CD4-positive, alpha-beta T cell treated with Interleukin-6 for 4 hours (primary cell): ENCODE measurements at places on chromosomes 5 and 9.
A peak's percentile ranks its signal among the peaks of the same experiment; 100 is the strongest.

DNA sequence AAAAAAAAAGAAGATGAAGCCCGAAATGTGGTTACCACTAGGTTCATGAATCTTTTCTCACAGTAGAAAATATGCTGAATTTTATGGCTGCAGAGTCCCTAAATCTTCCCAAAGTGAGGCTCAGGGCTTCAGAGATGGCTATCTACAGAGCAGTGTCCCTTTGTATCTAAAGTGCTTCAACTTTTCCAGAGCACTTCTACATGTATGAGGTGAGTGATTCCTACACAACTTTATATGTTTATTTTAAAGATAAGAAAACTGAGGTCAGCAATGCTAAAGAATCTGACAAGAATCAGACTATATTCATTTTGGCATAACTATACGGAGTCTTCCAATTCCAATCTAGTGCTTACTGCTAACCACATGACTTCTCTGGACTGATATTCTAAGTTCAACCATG lies 53.2 kb downstream of the MRPS27 start:
- DNase-seq, result no peak

- DNase-seq, result no peak
Measured at GRCh38 chr9:84671586-84672521, 2.3 kb downstream of the NTRK2 start.

GRCh38 chr9:6247266-6247665 lies 31.7 kb downstream of the IL33 start:
- no peak for DNase-seq

DNA sequence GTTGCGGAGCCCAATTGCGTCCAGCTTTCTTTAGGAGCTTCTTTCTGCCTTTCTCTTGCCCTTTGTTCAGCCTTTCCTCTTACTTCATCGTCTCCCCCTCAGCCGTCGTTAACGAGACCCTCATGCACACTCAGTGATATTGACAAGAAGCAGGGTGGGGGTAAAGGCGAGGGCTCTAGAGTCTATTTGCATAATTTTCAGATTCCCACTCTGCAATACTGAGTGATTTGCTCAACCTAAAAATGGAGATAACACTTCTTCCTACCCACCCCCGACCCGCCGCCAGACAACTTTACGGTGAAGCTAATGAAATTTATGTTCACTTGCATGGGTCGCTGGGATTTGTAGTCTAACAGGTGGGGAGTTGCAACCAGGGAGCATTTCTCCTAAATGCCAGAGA lies 1.3 kb upstream of the TBC1D2 start:
- peak; percentile 54 for DNase-seq

DNA sequence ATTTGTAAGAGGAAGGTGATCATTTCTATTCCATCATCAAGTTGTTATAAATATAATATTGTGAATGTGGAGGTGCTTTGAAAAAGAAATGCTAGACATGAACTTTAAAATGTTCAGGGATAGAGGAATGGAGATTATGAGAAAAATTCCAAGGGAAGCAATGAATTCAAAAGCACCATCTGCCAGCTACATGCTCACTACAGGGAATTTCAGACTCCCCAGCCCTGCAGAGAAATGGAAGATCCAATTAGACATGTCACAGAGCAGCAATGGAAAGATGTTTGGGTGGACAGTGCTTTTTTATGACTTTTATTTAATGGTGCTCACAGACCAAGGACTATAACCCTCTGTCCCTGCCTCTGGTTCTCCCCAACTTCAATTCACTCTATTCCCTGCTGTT lies 209.7 kb downstream of the ESM1 start:
- no peak for DNase-seq

DNA sequence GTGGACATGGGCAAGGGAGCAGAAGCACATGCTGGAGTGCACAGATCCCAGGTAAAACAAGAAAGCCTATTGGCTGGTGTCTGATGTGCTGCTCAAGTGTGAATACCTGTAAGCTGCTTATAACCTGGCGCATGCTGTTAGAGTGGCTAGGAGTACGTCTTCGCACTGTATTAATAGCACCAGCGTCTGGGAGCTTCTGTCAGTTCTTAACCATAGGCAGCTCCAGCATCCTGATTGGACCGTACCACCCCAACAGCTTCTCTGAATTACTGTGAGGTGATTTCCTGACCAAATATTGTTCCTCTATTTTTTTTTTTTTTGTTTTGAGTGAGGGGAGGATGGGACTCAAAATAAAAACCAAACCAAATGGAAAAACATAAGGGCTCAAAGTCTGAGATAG lies 987.6 kb downstream of the PTPRD start:
- no peak for DNase-seq

DNA sequence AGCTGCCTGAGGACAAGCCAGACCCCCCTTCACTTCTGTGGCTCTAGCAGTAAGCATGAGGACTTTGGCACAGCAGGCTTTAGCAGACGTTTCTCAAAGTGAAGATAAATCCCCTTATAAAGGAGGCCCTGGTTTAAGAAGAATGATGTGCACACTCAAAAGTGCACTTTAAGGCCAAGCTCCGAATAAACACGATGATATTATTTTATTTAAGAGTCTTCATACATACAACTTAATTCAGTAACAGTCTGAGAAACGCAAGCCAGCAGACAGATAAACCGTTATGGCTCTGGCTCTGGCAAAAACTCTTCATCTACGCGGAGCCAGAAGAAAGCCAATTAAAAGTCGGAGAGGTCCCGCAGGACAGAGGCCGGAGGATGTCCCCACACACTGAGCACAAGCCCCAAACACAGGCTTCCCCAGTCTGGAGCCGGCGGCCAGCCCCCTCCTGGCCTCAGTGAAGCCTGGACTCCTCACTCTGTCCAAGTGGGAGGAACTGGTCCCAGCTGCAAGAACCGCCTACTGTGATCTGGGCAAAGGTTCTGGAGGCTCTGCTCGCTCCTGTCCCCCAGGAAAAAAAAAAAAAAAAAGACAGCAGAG lies 44.6 kb downstream of the ADAMTS2 start:
- no peak for DNase-seq

DNA sequence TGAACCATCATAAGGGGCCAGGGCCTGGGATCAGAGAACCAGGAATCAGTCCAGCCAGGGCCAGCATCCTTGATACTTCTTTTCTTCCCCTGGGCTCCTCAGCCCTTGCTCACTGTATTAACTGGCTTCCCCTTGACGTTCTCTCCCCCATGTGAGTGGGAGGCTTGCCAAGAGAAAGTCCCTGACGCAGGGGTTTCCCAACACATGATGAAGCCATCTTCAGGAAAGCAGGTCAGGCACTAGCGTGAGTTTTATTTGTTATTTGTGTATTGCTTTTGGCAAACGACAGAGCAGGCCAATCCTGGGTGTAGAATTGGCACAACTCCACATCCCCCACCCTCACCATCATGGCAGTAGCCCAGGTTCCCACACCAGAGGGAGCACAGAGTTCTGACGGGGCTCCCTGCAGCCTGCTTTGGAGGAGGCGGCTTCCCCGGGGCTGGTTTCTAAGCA lies 165.5 kb upstream of the NFIL3 start:
- no peak for DNase-seq

GRCh38 chr9:129923589-129923988 lies 88.3 kb downstream of the USP20 start:
- DNase-seq, result no peak

DNA sequence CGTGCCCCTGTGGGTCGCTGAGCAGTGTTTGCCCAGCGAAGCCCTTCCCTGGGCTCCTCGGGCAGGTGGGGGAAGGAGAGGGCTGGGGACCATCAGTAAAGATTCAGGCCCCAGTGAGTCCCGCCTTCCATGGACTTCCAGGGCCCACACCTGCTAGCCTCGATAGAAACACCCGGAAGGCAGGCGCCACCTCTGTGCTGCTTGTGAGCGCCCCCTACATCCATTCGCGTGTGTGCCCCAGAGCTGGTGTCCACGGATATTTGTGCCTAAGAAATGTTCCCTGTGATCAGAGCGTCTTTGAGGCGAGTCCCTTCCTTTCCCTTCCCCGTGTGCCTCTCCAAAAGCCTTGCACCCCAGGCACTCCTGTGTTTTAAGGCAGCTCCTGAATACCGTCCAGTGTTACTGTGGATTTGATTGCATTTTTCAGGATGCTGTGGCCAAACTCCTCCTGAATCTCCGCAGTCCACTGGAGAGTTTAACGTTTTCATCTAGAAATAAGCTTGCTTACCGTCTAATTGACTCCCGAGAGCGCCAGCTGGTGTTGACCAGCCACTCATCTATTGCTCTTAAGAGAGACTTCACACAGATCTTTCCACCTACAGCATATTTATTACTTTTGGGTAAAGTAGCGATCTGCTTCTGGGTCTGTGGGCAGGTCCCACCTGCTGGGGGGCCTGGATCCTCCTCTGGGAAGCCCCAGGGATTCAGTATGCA lies 101.4 kb downstream of the COL5A1 start:
- no peak for DNase-seq

DNA sequence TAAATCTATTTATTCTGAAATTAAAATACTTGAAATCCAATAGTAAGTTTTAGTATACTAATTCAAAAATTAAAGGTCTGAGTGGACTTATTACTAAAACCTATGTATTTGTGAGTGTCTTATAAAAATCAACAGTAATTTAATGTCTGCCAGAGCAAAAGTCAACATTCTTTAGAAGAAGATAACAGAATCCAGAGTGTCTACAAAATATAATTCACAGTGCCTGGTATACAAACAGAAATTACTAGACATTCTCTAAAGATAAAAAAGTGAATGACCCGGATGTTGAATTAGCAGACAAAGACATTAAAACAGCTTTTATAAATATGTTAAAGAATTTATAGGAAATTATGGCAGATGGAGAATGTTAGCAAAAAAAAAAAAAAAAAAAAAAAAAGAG lies 22.4 kb upstream of the IRX4 start:
- no peak for DNase-seq

GRCh38 chr9:6714176-6714575 lies 43.6 kb upstream of the KDM4C start:
- no peak for DNase-seq

DNA sequence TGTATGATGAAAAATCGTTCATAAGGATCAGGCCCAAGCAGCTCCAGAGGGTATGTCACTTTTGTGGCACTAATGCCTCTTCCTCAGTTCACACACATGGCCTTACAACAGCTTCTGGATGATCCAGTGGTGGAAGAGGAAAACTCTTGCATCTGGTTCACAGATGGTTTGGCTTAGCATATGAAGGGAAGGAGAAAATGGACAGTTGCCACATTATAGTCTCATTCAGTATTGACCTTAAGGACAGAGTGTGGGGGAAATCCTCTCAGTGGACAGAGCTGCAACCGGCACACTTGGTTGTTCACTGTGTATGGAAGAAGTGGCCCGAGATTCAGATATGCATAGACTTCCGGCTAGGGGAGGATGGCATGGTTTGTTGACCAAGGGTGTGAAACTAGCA lies 22.8 kb downstream of the C9orf57 start:
- DNase-seq, result no peak

DNA sequence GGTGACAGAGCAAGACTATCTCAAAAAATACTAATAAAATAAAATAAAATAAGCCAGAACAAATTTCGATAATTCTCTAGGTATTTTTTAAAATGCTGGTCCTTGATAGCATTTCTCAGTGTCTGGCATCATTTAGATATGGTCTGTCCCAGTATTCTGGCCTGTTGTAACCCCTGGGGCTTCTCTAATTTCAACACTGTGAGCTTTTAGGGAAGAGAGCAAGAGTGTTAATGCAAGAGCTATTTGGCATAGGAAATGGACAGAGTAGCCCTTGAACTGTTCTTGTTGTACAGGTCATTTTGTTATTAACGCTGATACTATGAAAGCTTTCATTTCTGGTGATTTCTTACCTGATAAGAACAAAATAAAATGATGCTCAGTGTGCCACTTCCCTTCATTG lies 112.2 kb upstream of the ZNF608 start:
- DNase-seq, result no peak

DNA sequence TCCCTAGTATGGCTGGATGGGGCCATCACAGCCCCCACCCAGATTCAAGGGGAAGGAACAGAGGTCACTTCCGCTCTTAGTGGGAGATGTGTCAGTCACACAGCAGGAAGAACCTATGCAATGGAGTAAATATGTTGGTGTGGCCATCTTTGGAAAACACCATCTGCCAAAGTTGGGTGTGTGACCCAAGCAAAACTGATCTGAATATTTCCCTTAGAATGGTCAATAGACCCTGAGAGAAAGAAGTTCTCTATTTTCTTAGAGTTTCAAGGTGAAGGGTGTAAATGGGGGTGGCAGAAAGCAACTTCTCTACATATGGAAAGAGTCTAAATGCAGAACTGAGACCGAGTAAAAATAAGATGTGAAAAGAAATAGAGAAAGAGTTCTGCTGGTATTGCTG lies 212.7 kb downstream of the ESM1 start:
- no peak for DNase-seq
